ENCODE measurements at places on chromosomes 2 and 18. TPM values are rescaled to one million over a fixed set of nuclear protein-coding genes. Genes with fewer than 3 reads are reported as not detected.

DNA sequence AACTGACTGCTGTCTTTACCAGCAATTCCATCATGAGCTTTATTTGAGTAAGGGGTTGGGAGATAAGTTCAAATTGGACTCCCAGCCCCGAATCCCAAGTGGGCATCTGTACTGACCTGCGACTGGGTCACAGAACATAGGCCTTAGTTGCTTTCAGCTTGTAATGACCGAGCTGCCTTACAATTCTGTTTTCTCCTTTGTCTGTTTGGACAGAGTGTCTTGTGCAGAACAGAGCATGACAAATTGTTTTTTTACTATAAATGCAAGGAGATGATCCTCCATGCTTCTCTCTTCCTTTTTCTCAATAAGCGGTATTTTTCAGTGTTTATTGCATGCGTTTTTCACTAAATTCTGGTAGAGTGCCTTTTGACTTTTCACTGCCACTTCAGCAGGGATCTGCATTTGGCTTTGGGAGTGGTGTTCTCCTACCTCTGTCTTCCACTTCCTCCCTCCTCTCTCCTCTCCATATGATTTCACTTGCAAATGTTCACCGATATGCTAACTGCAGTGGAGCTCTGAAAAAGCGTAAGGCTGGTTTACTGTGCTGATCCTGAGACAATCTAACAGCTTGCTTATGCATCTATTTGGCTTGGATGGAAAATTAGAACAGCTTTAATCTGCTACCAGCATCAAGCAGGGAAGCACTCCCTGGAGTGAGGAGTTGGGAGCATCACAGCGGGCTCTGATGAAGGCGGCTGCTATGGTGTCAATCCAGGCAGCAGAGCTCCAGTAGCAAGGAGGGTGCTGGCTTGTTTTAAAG, 158.8 kb upstream of the SMIM21 start:
- DNase-seq = no peak
- no peak overlapping the region for H3K27ac ChIP-seq
- H3K36me3 ChIP-seq = no peaks in the 10 kb centered on the region
- no peak overlapping the region for H3K4me3 ChIP-seq
- H3K4me1 ChIP-seq = no peaks in the 10 kb centered on the region
- H3K27me3 ChIP-seq = no peaks in the 10 kb centered on the region

DNA sequence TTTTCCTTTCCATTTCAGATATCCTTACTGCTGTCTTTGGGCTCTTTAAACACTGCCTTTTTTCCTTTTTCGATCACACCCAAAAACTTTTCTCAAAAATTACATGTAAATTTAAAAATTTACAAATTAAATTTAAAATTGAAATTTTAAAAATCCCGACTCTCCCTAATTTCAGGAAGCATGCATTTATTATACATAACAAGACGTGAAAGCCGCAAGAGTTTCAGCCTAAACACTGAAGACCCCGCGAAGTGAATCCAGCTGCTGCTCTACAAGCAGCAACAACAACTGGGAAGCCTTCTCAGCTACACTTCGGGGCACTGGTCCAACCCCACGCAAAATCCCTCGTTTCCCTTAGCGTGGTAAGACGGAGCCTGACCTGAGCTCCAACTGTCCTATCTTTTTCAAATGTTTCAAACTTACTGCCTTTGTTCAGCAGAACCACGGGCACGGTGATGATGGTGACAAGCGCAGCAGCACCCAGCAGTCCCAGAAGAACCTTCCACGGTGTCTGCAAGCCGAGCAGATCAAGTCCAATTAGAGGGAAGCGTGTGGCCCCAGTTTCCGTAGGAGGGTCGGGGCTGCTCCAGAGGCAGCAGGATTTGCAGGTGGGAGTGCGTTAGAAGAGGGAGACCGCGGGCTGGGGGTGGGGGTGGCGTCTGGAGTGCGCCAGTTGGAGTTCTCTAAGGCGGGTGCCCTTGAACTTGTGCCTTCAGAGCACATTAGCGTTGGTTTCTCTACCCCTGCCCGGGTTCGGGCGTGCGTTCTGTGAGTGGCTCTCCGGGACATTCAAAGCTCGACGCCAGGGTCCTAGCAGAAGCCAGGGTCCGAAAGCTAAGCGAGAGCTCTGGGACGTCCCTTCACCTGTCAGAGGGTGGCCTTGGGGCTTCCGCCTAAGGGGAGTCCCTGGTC, 783 bp downstream of the DPP4 start:
- peak overlapping the region; percentile 97 for H3K4me3 ChIP-seq
- peak overlapping the region; percentile 95 for H3K27ac ChIP-seq
- DNase-seq = peak; percentile 40
- no peaks in the 10 kb centered on the region for H3K27me3 ChIP-seq
- H3K36me3 ChIP-seq = peaks cover 74% of the 10 kb centered on the region

GRCh38 chr2:36729067-36729466, 32.6 kb downstream of the VIT start:
- H3K4me1 ChIP-seq = no peaks in the 10 kb centered on the region
- DNase-seq = no peak
- H3K27ac ChIP-seq = no peak overlapping the region

- no peaks in the 10 kb centered on the region for H3K27me3 ChIP-seq
- H3K4me3 ChIP-seq = no peak overlapping the region
Measured at GRCh38 chr2:102069311-102069974, 73.1 kb upstream of the IL1R1 start.

- H3K27me3 ChIP-seq = peaks cover 44% of the 10 kb centered on the region
- H3K36me3 ChIP-seq = no peaks in the 10 kb centered on the region
- H3K27ac ChIP-seq = no peak overlapping the region
- no peak for DNase-seq
- no peaks in the 10 kb centered on the region for H3K4me1 ChIP-seq
Measured at GRCh38 chr2:75606761-75607399, 39.7 kb upstream of the MRPL19 start.

- H3K27me3 ChIP-seq = peaks cover 5% of the 10 kb centered on the region
- no peak for DNase-seq
- H3K27ac ChIP-seq = no peak overlapping the region
- no peak overlapping the region for H3K4me3 ChIP-seq
- no peaks in the 10 kb centered on the region for H3K36me3 ChIP-seq
Measured at GRCh38 chr2:36650031-36650829, 46.3 kb upstream of the VIT start.

GRCh38 chr2:236857781-236858180, 227.9 kb upstream of the COPS8 start:
- no peak overlapping the region for H3K4me3 ChIP-seq
- no peaks in the 10 kb centered on the region for H3K36me3 ChIP-seq
- H3K27ac ChIP-seq = no peak overlapping the region
- no peaks in the 10 kb centered on the region for H3K4me1 ChIP-seq

GRCh38 chr18:56509656-56510055, 128.7 kb downstream of the TXNL1 start:
- H3K27me3 ChIP-seq = no peaks in the 10 kb centered on the region
- H3K4me1 ChIP-seq = no peaks in the 10 kb centered on the region
- H3K4me3 ChIP-seq = no peak overlapping the region
- DNase-seq = no peak
- no peak overlapping the region for H3K27ac ChIP-seq
- H3K36me3 ChIP-seq = no peaks in the 10 kb centered on the region

DNA sequence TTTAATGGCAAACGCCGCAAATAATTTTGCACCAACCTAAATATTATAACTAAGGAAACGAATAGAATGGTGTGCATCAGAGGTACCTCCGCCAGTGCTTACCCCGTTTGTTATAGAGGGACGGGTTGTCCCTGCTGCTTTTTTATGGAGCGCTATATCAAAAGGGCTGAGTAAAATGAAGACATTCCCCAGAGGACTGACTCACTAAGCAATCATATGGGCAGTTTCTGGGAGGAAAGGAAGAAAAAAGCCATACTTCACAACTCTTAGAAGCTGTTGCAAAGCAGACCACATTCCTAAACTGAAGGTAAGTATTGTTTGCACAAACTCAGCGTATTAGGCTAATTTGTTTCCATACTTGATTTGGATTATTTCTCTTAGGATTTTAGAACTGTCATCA, 12.9 kb downstream of the ID2 start:
- peaks cover 13% of the 10 kb centered on the region for H3K27me3 ChIP-seq
- H3K4me1 ChIP-seq = peaks cover 4% of the 10 kb centered on the region
- H3K27ac ChIP-seq = no peak overlapping the region
- no peak overlapping the region for H3K4me3 ChIP-seq
- no peaks in the 10 kb centered on the region for H3K36me3 ChIP-seq

DNA sequence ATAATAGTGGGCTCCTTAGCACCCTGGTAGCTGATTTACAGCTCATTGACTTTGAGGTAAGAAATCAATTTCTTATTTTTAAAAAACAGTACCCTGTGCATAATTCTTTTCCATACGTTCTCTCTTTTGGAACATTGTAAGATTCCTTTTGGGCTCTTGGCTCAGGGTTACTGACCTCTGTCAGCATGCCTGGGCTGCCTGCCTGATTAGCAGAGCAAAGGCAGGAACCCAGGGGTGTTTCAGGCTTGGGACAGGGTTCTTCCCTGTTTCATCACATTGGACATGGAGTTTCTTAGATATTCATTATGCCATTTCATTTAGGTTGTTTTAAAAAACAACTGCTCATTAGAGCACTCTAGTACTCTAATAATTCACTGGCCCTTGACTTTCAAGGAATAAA, 73.8 kb upstream of the ITM2C start:
- H3K4me1 ChIP-seq = peaks cover 53% of the 10 kb centered on the region
- peaks cover 90% of the 10 kb centered on the region for H3K36me3 ChIP-seq
- no peak overlapping the region for H3K4me3 ChIP-seq
- H3K27me3 ChIP-seq = no peaks in the 10 kb centered on the region
- no peak for DNase-seq
- H3K27ac ChIP-seq = peak overlapping the region; percentile 6

DNA sequence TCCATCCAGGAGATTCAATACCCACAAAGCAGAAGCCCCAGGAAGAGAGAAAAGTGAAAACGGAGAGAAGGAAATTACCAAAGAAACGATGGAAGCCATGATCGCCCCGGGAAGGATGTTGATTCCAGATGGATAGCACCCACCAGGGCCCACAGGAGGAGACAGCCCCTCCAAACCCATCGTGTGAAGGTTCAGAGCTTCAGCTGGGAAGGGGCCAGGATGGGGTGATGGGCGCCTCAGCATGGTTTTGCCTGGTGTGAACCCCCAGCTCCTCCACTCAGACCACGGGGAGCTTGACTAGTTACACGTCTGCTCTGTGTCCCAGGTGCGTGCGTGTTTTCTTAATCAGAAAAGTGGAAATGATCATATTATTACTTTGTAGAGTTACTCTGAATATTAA, 264.5 kb downstream of the EIPR1 start:
- no peak for DNase-seq
- no peaks in the 10 kb centered on the region for H3K36me3 ChIP-seq
- H3K4me1 ChIP-seq = no peaks in the 10 kb centered on the region
- H3K27ac ChIP-seq = no peak overlapping the region
- no peaks in the 10 kb centered on the region for H3K27me3 ChIP-seq
- no peak overlapping the region for H3K4me3 ChIP-seq

- H3K27me3 ChIP-seq = no peaks in the 10 kb centered on the region
- H3K4me1 ChIP-seq = peaks cover 45% of the 10 kb centered on the region
- H3K36me3 ChIP-seq = peaks cover 17% of the 10 kb centered on the region
- H3K4me3 ChIP-seq = no peak overlapping the region
- H3K27ac ChIP-seq = no peak overlapping the region
Measured at GRCh38 chr18:9608298-9608697, 6.1 kb downstream of the PPP4R1 start.

DNA sequence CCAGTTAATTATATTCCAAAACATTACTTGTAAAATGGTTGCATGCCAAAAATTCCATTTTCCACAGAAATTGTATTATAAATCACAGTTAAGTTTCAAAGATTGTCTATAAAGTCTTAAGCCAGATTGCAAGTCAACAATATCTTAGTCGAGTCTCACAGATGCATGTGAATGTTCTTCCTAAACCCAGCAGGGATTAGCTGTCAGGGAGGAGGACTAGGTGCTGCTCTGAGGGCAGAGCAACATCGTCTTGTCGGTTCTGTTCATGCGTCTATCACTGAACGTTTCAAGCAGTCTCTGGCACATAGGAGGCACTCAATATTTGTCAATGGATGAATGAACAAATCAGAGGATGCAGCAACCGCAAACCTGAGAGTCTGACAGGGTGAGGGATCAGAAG, 27.0 kb downstream of the EPB41L3 start:
- no peaks in the 10 kb centered on the region for H3K27me3 ChIP-seq
- H3K27ac ChIP-seq = no peak overlapping the region
- no peaks in the 10 kb centered on the region for H3K36me3 ChIP-seq
- peaks cover 5% of the 10 kb centered on the region for H3K4me1 ChIP-seq
- H3K4me3 ChIP-seq = no peak overlapping the region

GRCh38 chr2:5290900-5291546, 401.2 kb upstream of the SOX11 start:
- no peaks in the 10 kb centered on the region for H3K4me1 ChIP-seq
- no peaks in the 10 kb centered on the region for H3K36me3 ChIP-seq
- H3K27me3 ChIP-seq = no peaks in the 10 kb centered on the region
- no peak overlapping the region for H3K27ac ChIP-seq
- no peak for DNase-seq

DNA sequence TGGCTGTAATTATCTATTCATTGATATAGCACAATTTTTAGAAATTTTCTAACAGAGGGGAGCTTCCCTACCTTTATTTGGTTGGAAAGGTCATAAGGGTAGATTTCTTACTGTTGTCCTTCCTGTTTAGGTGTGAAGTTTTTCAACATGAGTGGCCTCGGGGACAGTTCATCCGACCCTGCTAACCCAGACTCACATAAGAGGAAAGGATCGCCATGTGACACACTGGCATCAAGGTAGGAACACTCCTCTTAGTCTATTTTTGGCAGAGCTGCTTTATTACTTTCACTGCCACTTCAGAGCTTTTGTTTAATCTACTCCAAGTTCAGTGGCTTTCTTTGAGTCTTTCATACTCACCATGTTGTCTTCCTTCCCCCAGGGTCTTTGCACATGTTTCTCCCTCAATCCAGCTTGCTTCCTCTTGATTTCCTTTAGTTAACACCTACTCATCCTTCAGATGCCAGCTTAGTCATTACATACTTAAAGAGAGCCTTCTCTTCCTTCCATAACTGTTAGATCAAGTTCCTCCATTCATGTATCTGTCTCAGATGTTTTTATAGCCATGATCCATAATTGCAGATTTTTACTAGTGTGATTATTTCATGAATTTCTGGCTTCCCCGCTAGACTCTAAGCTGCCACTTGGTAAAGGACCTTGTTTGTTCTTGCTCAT, 134.5 kb downstream of the PTRHD1 start:
- H3K36me3 ChIP-seq = no peaks in the 10 kb centered on the region
- no peak overlapping the region for H3K27ac ChIP-seq
- H3K4me3 ChIP-seq = no peak overlapping the region
- DNase-seq = no peak
- no peaks in the 10 kb centered on the region for H3K4me1 ChIP-seq
- no peaks in the 10 kb centered on the region for H3K27me3 ChIP-seq

Gene AKAIN1
- total RNA-seq = not detected

Gene CGREF1
- total RNA-seq = 1.3 TPM

Gene MAP2
- total RNA-seq = not detected

Gene KCNG2
- not detected for total RNA-seq

Gene RTP5
- not detected for total RNA-seq

Gene SMAD7
- 21.7 TPM for total RNA-seq

Gene CDCA7
- 113 TPM for total RNA-seq

Gene LMAN2L
- 7.5 TPM for total RNA-seq
